NCI-H1092 (cell line): ENCODE measurements at places on chromosomes 3 and 15.

GRCh38 chr3:125683067-125683829, 88.0 kb upstream of the OSBPL11 start:
- DNase-seq, result peak; percentile 23

DNA sequence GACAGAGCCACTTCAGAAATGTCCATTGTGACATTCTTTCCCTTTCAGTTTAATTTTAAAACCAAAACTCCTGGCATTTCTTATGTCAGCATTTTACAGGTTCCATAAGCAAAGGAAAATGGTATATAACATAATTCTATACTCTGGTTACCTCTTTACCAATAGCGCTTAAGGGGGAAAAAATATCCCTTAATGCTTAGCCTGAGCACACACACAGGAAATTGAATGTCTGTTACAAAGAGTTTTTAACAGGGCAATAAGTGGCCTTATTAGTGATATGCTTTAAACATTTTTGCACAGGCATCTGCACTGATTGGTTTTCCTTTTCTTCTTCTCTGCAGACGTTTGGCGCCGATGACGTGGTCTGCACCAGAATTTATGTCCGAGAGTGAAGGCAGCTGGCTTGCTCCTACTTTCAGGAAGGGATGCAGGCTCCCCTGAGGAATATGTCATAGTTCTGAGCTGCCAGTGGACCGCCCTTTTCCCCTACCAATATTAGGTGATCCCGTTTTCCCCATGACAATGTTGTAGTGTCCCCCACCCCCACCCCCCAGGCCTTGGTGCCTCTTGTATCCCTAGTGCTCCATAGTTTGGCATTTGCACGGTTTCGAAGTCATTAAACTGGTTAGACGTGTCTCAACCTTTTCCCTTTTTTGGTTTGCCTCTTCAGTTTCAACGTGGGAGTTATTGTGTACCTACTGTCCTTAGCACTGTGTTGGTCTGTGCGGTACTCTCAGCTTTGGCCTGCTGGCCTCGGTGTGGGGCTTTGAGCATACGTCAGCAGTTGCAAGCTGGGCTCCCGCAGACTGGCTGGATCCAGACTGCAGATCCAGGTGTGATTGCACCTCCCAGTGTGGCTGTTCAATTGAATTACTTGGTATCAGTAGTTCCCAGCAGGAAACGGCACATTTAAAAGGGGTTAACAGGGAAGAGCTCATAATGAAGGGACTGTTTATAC, 7.7 kb downstream of the CRABP1 start:
- DNase-seq, result no peak

DNA sequence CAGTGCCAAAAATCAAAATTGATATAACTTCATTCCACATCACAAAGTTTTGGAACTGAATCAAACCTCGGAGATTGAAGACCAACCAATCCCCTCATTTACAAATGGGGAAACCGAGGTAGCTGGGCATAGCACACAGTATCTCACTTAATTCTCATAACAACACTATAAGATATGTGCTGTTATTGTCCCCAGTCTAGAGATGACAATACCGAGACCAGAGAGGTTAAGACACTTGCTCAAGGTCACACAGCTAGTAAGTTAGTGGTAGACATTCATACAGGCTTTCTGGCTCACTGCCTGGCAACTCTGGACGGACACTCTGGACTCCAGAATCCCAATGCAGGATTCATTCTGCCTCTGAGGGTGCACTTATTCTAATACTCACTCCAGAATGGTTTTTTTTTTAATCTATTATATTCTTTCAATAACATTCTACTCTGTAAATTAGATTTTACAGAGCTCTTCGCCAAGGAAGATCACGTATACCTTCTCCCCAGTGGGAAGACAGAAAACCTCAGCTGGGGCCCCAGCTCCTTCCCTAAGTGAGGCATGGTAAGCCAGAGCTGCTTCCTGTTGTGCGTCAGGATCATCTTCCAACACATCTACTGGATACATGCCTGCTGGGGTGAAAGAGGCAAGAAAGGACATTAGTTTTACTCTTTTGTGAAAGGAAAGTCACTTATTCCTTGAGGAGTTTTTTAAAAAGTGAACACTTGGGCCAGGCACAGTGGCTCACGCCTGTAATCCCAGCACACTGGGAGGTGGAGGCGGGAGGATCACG, 128.4 kb upstream of the IGF1R start:
- DNase-seq, result no peak

DNA sequence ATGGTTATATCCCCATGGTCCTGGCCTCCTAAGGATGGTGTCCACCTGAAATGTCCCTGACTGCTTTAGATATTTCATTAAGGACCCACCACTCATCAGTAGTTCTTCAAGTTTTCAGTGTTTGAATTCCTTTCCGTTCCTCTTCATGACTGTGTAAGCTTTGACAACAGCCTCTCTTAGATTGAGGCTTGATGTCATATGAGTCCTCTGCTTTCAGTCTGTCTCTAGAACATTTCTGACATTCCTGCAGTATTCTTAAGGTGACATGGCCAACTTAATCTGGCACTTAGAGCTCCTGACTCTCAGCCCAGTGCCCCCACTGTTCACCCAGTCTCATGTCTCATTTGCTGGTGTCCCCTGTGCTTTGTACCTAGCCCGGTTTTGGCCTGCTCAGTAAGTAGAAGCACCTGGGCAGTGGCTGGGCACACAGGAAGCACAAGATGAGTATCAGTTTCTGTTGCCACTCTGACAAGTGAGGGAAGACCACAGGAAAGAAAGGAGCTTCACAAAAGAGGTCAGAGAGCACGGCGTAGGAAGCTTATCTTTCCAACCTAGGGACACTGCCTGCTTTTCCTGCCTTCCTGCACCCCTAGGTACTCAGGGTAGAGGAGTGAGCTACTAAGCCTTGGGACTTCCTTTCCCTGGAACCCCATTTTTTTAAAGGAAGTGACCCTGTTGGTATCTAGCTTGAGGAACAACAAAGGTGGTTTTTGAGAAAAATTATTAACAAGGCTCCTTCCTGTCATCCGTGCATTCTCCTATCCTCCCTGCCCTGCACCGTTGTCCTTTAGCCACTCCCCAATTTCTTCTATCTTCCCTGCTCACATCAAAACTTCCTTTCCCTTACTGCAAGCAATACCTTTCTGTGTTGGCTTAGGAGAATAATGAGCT, 103.1 kb downstream of the KLHL25 start:
- no peak for DNase-seq

GRCh38 chr3:71118436-71118835, 465.1 kb downstream of the FOXP1 start:
- DNase-seq, result no peak
